ENCODE measurements at places on chromosomes 2 and 18.

- no peak for DNase-seq
These were observed 412.1 kb upstream of the MYT1L start for GRCh38 chr2:2743164-2743571.

GRCh38 chr2:28150236-28150915 is 242.3 kb upstream of the FOSL2 start:
- no peak for DNase-seq

- DNase-seq = no peak
These were observed 24.4 kb downstream of the PUM2 start for GRCh38 chr2:20326163-20326780.

DNA sequence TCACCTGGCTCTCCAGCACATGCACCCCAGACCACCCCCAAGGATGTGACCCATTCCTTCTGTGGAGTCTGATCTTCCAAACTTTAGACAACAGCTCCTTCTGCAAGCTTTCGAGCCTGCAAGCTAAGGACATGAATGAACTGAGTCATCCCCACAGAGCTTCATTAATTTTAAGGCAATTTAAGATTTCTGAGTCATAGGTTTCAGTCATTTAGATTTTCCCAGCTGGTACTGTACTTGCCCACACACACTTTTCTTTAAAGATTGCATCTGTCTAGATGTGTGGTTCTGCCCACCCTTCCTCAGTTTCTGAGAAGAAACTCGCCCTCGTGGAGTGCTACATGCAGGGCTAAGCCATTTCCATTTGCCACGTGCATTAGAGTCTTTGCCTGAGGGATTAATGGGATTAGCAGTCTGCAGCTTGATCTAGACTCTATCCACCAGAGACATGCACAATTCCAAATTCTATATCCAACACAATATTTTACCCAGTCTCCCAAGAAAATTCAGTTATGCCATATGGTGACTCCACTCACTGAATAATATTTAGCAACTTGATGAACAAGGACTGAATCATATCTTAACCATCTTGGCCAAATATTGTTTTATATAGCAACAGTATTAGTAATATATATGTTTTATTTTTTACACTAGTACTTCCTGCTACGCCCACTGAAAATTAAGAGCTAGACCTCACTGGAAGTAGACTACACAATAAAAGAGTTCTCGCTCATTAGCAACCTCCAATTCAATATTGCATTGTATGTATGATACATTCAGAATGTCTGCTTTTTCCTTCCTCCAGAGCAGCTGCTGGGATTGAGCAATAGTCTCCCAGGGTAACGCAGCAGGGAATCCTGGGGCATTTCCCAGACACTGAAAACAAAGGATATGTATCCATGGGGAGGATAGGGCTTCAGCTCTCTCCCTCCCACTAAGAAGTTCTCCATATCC is 14.3 kb upstream of the TRIB2 start:
- no peak for DNase-seq

GRCh38 chr2:181977661-181978350 is 7.8 kb upstream of the PPP1R1C start:
- DNase-seq = peak; percentile 15

GRCh38 chr2:173432049-173432754 is 77.5 kb downstream of the CDCA7 start:
- no peak for DNase-seq

DNA sequence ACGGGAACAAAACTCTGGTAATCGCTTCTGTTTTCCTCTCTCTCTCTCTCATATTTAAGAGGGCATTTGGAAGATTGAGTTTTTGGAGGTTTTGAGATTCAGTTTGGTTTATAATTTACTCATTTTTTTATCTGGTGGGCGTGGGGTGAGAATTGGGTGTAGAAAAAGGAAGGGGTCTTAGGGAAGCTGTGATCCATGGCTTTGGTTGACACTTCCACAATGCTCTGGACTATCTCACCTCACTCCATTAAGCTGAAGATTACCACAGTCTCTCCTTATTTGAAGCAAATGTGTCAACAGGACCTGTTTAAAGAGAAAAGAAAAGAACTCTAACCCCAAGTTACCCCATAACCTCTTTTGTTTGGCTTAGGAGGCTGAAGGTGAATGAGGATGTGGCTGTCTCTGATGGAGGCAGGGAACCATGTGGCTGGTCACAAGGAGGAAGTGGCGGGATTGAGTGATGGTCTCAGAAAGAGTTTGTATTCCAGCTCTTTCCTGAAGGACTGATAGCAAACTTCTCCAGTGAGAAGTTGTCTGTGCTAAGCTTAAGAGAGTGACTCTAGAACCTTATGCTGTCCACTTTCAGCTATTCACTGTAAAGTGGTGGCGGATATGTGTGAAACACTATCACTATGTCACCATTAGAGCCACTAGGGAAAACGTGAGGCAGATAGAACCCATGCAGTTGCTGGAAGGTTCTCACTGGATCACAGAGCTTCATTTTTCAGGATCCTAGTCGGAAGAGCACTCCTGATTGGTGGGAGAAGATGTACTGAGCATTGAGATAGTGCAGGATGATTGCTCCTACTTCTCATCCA is 934 bp downstream of the ZNF804A start:
- DNase-seq = no peak

- no peak for DNase-seq
These were observed 71.5 kb downstream of the ASB1 start for GRCh38 chr2:238498188-238498587.

DNA sequence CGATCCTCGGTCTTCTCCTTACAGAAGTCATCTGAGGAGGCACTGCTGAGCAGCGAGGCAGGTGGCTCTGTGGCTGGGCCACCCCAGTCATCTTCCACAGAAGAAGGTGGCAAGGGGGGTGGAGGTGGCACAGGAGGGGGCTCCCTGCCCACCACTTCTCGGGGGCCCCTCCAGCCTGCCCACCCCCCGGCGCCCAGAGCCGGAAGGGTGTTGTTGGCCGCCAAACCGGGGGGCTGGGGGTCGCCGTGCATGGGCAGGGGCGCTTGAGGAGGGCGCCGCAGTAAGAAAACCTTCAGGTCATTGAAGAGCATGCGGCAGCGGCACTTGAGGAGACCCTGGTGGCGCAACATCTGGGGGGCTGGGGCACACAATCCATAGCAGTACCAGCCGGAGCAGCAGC is 2.5 kb downstream of the MARCHF4 start:
- DNase-seq = no peak

- peak; percentile 96 for DNase-seq
These were observed at the start of gene DCAF17 for GRCh38 chr2:171434013-171434989. TSS of gene DCAF17 (plus strand) at chr2:171434226. CDS start at chr2:171434578, 352 bp downstream.

- DNase-seq = no peak
These were observed 7.1 kb downstream of the RBM45 start for GRCh38 chr2:178119179-178119922.

DNA sequence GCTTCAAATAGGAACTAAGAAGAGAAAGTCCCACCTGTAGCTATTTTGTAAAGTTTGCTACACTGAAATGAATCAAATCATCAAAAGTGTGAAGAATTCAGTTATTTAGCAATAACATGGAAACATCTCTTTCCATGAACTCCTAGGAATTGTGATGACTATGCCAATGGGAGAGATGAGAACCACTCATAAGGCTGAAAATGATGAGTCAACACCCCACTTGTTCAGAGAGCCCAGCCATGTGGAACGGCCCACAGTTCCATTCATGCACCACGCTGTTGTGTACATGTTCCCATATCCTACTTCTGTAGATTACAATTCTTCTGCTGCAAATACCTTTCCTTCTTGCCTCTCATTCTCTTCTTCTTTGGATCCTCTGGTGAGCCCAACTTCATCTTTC is 645.5 kb upstream of the ID2 start:
- no peak for DNase-seq

DNA sequence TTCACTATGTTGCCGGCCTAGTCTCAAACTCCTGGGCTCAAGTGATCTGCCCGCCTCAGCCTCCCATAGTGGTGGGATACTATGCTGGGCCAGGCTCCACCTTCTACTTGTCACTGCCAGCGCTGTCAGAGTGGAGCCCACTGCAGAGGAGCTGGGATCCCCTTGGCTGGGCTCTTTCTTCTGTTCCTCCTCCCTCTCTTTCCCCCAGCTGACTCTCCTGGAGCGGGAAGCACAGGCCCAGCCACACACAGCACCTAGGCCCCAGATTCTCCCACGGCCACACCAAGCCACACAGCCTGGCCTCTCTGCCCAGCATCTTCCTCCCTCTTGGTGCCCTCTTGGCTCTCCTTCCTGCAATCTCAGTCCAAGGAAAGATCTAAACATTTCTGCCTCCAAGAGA is 3.7 kb upstream of the GAREM2 start:
- DNase-seq = no peak

DNA sequence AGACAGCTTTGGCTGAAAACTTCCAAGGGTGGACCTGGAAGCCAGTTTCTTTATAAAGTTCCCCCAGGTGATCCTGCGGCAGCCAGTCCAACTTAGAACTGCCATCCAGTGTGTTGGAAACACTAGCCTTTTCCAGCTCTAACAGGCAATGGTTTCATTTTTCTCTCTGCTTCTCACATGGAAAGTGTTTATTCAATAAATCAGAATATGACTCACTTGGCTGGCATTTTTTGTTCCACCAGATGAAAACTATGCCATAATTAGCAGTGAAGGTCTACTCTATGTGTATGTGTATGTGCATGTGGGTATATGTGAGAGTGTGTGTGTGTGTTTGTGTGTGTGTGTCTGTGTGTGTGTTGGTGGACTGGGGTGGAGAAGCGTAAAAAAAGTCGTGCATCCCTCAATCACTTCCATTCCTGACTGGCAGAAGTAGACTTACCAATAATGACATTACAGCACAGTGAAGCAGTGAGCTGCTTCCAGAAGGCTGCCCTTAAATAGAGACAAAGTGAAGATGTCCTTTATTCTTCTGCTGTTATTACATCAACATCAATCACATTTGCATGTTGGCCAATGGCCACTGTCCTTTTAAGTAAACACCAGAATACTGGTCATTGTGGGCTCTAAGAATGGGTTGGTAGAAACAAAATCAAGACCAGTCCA is 90.9 kb upstream of the SETBP1 start:
- no peak for DNase-seq

DNA sequence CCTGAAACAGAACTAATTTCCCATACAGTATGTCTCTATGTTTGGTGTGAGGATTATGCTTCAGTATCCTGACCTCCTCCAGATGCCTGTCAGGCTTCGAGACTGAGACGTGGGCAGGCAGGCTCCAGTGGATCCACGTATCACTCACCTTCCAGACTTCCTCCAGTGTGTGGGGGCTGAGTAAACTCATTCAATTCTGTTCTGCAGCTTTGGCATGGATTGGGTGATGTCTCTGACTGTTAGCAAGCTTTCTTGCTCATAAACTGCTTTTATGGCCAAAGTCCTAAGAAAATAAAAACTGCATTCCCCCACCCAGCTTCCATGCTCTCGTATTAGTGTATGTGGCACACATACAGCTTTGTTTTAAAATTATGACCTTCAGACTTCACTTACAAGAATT is 53.6 kb downstream of the CCDC93 start:
- DNase-seq = no peak

DNA sequence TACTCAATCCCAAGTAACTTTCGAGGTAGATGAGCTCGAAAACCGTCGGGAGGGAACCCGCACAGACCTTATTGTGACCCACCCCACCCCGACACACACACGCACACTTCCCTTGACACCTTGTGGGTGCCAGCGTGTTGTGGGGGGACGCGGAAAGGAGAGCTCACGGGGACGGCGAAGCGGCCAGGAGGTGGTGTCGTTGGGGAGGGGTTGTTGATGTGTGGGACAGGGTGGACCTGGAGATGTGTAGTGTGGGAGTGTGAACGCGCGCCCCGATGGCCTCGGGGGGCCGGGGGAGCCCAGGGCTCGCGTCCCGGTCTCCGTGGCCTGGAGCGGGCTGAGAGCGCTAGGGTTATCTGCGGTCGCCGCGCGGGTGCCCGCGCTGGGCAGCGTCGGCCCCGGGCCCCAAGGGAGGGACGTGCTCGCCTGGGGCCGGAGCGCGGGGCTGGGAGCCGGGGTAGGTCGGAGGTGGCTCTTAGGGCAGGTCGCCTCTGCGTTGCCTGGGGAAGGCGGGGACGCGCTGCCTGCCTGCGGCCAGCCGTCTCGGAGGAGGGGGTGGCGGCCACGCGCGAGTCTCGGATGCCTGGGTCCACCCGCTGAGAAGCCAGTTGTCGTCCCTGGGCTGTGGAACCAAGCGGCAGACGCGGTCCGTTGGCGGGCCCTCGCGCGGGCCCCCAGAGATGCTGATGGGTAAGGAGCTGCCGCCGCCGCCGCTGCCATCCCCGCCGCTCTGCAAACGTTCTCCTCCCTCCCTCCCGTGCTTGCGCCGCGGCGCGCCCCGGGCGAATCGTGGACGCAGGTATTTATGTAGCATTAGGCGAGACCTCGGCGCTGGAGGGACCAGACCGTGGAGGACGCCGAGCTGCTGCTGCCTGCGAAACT is 1.6 kb downstream of the KLHL29 start:
- DNase-seq = no peak

DNA sequence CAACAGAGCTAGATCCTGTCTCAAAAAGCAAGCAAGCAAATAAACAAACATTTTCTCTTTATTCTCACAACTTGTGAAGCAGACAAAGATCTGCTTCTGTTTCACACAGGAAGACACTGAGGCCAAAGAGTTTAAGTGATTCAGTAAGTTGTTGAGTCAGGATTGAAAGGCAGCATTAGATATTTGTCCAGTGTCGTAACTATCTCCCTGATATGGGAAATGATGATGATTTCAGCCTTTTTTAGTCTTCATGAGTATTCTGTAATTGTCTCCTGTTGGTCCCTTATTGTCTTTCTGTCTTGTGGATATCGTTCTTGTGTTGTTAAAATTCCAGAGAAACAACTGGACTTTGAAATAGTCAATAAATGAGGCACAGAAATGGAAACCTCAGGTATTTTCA is 59.6 kb downstream of the GATA6 start:
- DNase-seq = no peak

DNA sequence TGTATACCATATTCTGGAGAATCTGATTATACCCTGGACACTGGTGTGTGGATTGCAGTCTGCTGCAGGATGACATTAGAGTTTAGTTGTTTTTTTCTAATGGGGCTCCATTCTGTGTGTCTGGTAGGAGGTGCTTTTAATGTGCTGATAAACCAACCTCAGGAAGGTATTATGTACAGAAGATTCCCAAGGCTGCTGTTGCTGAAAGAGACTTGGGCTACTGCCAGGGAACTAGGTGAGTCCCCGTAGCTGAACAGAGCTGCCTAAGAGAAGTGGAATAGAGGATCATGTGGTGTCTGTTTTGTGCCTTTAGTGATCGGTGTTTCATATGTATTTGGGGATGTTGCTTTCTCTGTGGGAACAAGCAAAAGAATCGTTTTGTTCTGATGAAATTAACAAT is 16.5 kb downstream of the SPATA3 start:
- DNase-seq = no peak

GRCh38 chr2:88038263-88039105 is 17.1 kb downstream of the KRCC1 start:
- no peak for DNase-seq

GRCh38 chr2:24164416-24164973 is 10.4 kb upstream of the FAM228A start:
- peak; percentile 29 for DNase-seq

DNA sequence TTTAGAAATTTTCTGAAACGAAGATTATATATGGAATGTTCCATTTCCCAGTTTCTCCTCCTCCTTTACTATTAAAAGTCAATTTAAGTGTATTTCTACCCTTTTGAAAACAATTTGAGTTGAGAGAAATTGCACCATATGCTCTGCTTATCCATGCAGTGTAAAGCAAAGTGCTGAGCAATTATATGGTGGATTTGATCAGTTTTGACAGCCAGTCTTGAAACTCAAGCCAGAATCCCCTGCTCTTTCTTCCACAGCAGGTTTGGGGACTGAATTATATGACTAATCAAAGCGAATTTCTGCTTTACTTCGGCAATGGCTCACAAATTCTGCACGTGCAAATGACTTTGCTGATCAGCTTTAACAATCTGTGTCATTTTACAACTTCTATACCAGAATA is 1183.6 kb downstream of the LRP1B start:
- no peak for DNase-seq

- DNase-seq = no peak
These were observed 120.2 kb downstream of the NFATC1 start for GRCh38 chr18:79515944-79516351.

Measured in GM12864 (cell line).